ENCODE measurements at places on chromosomes 7 and 10.

DNA sequence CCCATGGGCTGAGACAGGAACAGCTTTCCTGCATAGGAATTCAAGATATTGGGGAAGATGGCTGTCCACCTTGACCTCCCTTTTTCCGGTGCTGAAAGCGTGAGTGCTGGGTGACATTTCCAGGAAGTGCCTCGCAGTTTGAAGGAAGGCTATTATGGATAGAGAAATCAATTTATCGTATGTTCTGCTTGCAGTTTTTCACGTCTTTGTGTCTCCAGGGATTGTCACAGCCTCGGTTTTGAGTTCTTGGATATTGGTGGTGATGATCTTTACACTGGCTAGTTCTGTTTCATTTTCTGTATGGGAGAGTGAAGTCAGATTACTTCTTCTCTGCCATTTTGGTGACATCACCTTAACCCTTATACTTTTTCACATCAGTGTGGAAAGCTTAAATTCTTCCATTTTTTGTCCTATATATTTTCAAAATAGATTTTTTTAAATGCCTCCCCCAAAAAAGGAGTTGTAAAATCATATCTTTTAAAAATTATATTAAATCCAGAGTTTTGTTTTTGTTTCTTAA, 102.5 kb upstream of the APBB1IP start:
- DNase-seq = no peak

- no peak for DNase-seq
Observed at GRCh38 chr7:37349979-37350590, 98.6 kb downstream of the ELMO1 start.

- DNase-seq = no peak
Observed at GRCh38 chr10:31620226-31621151, 301.5 kb downstream of the ZEB1 start.

- DNase-seq = no peak
Observed at GRCh38 chr10:127034790-127035189, 129.6 kb downstream of the DOCK1 start.

GRCh38 chr10:97081621-97082235, 104.0 kb downstream of the SLIT1 start:
- no peak for DNase-seq

DNA sequence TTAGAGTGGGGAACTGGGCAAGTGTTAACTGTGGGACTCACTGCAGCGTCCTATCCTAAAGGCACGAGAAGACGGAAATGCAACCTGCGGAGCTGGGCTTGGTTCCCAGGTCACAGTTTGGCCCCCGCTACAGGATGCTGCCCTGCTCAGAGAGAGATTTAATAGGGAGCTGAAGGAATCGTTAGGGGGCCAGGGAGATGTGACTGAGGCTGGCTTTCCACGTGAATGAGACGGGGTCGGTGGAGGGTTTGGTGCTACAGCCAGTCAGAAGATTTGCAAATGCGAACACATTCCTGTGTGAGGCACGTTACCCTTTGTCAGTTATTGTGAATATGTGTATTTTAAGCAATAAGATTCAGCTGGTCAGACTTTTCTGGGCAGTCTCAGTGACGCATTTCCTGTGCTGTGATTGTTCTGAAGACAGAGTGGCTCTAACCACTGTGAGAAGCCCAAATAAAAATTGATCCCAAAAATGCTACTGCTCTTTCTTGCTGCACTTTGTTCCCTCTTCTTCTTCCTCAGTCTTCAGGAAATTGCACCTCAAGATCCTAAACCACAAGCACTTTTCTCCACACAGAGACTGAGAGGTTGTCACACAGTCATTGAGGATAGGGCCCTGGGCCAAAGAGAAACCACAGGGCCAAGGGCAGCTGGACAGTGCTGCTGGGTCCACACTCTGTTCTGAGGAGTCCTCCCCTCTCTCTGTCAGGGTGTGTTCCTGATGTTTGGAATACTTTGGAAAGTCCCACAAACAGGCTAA, 21.2 kb downstream of the CYP17A1 start:
- no peak for DNase-seq

GRCh38 chr7:50304911-50305582, 531 bp downstream of the IKZF1 start:
- no peak for DNase-seq

GRCh38 chr10:52864201-52865106, 91.9 kb upstream of the MBL2 start:
- no peak for DNase-seq

- DNase-seq = no peak
Observed at GRCh38 chr10:14884082-14884481, 5.4 kb downstream of the SUV39H2 start.

- DNase-seq = no peak
Observed at GRCh38 chr10:26238378-26238777, 21.8 kb downstream of the GAD2 start.

DNA sequence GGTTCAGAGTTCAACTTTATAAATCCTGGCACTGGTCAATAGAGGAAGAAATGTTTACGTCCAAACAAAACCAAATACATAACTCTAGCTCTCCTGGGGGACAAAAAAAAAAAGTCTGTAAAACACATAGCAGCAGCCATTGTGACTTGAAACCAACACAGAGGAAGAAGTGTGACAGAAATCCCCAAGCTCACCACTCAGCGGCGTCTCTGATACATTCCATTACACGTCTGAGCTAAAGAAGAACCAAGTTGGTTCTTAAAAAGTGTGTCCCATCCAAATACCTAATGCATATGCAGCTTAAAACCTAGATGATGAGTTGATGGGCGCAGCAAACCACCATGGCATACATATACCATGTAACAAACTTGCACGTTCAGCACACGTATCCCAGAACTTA, 58.3 kb upstream of the NANOS1 start:
- DNase-seq = no peak

Data from SK-N-MC (cell line).